Stimulated activated CD4-positive, alpha-beta T cell treated with anti-CD3 and anti-CD28 coated beads, Interleukin-4, amount 100 ng/mL, for 48 hours (primary cell): ENCODE measurements at places on chromosomes 13 and 19.

DNA sequence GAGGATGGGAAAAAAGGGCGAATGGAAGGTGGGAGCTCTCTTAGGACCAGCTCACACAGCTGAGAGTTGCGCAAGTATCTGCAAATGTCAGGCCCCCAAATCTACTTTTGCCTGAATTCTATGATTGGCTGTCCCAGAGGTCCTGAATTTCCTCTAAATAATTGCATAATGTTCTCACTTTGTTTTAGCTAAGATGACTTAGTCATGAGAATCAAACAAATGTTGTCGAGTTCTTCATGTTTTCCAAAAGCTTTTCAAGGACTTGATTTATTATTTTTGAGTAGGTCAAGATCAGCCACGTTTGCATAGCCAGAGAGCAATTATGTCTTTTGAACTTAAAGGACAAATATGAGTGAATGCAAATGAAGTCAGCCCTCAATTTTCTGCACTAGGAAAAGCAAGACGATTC lies 246.6 kb upstream of the MAB21L1 start:
- DNase-seq, result no peak

DNA sequence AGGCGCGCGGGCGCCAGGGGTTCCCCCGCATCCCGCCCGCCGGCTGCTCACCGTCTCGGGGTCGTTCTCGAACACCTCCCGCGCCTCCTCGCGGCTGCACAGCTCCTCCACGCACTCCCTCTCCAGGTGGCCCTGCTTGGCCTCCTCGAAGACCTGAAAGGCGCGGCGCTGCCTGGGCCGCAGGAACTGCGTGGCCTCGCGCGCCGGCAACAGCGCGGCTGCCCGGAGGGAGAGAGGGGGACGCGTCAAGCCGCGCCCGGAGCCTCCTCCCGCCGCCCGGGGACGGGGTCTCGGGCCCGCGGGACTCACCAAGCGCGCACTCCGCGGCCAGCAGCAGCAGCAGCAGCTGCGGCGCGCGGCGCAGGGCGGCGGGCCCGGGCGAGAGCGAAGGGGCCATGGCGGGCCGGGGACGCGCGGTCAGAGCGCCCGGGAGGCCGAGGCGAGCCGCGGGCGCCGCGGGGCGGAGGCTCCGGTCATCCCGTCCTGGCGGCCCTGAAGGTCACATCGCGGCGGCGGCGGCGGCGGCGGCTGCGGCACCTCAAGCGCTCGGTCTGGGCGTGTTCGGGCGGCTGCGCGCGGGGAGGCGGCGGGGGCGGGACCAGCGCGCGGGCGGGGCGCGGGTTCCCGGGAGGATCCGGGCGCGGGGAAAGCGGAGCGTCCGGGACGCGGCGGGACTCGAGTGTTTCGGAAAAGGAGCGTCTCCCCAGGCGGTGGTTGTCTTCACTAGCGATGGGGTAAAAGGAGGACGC lies at the start of gene GAS6:
Gene GAS6, minus strand, starts transcription at position 553 of the 749 bp plus-strand sequence. Its CDS starts 156 bp downstream, at position 397.
- no peak for DNase-seq

- no peak for DNase-seq
Observed at GRCh38 chr19:608155-609003, 18.7 kb downstream of the HCN2 start.

GRCh38 chr13:62635161-62635560 lies 1219.5 kb upstream of the PCDH20 start:
- no peak for DNase-seq

- DNase-seq, result no peak
Observed at GRCh38 chr13:108283110-108283509, 13.6 kb downstream of the TNFSF13B start.

DNA sequence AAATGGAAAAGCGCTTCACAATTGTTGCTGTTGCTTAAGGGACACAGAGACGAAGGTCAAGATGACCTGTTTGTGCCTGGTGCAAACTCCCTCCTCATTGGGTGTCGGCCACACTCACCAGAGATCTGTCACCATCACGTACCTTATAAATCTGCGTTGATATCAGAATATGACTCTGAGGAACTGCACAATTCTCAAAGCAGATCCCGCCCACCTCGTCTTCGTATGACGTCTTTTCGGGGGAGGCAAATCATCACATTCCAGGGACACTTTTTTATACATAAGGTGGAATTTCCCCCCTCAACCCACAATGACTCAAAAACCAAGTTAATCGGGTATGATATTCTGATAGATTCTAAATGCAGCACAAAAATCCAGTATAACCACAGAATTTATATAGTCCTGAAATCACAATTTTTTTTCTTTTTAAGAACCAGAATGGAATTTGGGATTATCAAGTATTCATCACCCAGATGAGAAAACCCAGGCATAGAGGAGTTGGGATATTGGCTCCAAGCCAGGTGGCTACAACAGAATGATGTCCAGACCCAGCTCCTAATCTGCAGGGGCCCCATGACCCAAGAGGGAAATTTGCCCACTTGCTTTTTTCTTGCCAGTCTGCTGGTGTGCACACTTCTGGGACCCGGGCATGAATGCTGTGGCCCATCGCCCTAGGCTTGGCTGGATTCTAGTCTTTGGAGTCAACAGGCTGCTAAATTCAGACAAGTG lies 50.6 kb upstream of the MTIF3 start:
- no peak for DNase-seq

DNA sequence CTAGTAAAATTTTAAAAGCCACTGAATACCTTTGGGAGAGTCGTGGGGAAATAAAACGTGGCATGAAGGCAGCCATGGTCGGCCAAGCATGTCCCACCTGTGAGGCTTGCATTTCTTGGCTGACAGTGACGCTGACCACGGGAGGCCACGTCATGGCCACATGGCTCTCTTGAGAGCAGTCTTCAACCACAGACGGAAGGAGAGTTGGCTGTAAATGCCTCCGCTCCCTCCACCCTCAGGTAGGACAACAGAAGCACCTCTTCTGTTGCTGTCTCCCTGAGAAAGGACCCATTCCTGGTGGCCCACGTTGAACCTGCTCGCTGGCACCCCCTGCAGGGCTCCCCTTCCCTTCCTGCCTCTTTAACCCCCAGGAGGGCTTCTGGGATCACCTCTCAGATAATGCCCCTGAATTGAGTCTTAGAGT lies 10.6 kb upstream of the LRRC25 start:
- no peak for DNase-seq

DNA sequence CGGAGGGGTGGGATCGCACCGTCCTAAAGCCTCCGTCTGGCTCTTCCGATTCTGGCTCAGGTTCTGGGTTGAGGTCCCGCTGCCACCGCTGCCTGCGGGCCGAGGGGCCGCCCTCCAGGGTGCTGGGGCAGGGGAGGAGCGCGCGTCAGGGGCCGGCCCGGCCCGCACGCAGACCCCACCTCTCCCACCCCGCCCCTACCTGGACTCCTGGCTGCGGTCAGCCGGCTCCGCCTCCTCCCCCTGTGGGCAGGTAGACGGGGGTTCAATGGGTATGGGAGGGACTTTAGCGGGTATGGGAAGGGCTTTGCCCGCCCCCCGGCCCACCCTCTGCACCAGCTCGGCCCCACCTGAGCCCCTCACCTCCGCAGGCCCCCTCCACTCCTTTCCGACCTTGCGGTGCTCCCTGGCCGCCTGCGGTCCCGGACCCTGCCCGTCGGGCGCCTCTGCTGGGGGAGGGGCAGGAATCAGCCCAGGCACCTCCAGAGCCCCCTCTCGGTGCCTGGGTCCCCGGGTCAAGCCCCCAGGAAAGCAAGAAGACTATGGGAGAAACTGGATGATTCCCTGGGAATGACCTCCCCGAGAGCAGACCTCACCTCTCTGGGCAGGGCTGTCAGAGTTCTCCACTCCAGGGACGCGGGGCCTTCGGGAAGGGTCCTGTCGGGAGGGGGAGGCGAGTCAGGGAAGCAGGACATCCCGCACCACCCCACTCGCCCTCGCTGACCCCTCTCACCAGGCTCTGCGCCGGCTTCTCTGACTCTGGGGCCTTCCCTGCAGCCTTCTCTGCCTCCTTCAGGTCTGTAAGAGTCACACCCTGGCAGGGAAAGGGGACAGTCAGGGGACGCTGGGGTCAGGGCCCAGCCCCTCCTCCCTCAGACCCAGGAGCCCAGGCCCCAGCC lies 17.0 kb downstream of the EPS8L1 start:
- DNase-seq, result no peak

DNA sequence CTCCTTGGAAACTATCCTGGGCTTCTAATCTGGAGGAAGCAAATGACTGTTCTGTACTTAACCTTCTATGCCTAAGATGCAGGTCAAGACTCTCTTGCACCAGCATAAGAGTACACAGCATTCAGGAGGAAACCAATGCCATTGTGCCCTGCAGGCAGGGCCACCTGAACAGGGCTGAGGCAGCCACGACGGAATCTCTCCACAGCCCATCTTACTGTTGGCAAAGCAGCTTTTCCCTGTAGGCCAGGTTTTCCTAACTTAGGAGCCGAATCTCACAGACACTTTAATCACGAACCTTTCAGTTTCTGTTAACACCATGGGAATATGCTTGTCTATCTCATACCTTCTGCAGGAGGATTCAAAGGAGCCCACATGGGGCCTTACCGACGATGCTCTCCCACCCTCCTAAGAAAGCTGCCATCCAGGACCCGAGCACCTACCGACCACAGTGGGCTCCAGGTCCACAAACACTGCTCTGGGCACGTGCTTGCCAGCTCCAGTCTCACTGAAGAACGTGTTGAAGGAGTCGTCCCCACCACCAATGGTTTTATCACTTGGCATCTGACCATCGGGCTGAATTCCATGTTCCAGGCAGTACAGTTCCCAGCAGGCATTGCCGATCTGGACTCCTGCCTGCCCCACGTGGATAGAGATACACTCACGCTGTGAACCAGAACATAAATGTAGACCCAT lies 2.6 kb downstream of the TUBA3C start:
- no peak for DNase-seq

- no peak for DNase-seq
Observed at GRCh38 chr13:75660694-75661093, 24.6 kb downstream of the LMO7 start.

DNA sequence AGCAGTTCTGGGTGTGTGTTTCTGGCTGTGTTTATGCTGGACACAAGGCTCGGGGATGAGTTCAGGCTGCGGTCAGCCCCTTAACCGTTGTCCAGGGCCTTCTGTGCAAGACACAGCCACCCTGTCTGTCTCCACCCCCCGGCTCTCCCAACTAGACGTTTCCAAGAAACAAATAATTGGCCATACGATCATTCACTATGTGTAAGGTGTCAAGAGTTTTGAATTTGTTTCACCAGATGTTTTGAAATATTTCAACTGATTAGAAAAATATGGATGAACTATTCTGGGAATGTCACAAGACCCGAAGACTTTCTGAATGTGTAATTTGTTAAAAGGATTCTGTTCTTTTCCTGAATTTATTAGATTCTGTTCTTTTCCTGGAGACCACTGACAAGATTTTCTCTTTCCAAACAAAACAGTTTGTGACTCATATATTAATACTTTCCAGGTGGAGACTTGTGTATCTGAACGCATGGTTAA lies 318.2 kb downstream of the MYO16 start:
- no peak for DNase-seq

GRCh38 chr13:59587030-59587429 lies 576.7 kb downstream of the DIAPH3 start:
- DNase-seq, result no peak

- no peak for DNase-seq
Observed at GRCh38 chr13:27526516-27526915, 76.2 kb upstream of the MTIF3 start.

GRCh38 chr19:40745402-40745780 lies 4.9 kb downstream of the ACTMAP start:
- no peak for DNase-seq

DNA sequence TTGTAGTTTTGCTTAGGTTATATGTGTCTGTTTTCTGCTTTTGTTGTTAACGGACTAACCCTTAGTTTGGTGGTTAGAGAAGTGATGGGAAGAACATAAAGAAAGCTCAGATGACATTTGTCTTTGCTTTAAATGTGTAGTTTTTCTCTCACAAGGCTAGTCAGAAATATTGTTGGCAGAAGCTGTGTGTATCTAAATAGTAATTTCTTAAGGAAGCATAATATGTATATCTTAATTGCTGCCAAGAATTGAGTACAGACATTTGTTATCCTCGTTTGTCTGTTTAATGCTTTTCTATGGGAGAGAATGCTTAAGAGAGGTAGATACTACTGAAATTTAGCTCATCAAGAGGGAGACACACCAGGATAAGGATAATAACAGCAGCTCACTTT lies 2.7 kb downstream of the RGCC start:
- no peak for DNase-seq

- no peak for DNase-seq
Observed at GRCh38 chr19:1366899-1367870, 16.5 kb upstream of the NDUFS7 start.

- no peak for DNase-seq
Observed at GRCh38 chr19:51944798-51945552, 17.7 kb downstream of the ZNF613 start.

- no peak for DNase-seq
Observed at GRCh38 chr19:39810424-39810823, 23.5 kb downstream of the DYRK1B start.

- DNase-seq, result no peak
Observed at GRCh38 chr13:52644108-52644507, 1.9 kb downstream of the HNRNPA1L2 start.

DNA sequence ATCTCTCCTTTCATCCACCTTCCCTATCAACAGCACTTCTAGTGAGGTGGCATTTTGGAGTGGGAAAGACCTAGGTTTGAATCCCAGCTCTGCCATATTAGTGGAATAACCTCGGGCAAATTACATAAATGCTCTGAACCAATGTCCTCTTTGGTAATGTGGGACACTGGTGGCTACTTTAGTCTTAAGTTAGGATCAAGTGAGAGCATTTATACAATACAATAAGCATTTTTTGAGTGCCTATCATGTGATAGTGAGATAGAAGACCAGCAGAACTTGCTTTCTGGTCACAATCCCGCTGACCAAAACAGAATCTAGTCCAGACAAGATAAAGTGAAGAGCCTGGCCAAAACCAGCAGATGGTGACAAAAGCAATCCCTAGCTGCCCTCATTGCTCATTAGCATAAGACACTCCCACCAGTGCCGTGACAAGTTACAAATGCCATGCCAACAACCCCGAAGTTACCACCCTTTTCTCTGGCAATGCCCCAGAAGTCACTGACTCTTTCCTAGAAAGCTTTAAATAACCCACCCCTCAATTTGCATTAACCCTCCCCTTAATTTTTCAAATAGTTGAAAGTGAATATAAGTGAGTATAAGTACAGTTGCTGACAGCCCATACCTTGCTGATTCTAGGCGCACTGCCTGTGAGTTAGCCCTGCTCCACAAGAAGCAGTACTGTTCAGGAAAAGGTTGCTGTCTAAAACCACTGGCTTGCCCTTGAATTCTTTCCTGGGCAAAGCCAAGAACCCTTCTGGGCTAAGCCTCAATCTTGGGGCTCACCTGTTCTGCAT lies 28.9 kb upstream of the KPNA3 start:
- no peak for DNase-seq

DNA sequence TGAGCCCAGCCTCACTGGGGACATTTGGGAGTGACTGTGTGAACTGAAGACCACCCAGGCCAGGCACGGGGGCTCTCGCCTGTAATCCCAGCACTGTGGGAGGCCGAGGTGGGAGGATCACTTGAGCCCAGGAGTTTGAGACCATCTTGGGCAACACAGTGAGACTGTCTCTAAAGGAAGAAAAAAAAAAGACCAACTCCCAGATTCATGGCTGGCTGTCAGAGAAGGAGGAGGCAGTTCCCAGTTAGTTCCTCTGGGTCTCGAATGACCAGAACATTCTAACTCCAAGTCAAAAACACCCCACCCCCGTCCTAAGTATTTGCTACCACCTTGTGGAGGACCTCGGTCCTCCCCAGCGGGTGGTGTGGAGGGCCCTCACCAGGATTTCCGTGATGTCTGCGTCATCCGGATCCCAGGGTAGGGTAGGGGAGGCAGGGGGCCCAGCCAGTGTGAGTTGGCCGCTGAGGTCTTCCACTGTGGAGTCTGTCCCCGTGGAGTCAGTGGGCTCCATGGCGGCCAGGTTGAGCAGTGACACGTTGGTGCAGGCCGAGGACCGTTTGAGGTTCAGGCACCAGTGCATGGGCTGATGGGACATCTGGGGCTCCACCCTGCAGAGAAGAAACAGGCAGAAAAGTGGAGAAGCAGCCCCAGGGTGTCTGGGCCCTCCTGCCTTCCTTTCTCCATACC lies 1.3 kb downstream of the TSKS start:
- no peak for DNase-seq
